ENCODE measurements at places on chromosomes 11 and 22. TPM values are rescaled to one million over a fixed set of nuclear protein-coding genes. Genes with fewer than 3 reads are reported as not detected.

GRCh38 chr11:71343828-71344400, 91.5 kb upstream of the SHANK2 start:
- peak; percentile 14 for DNase-seq

GRCh38 chr11:115712296-115712695, 208.1 kb upstream of the CADM1 start:
- DNase-seq: no peak

- peak; percentile 36 for DNase-seq
Measured at GRCh38 chr11:76588455-76589325, 81.9 kb downstream of the LRRC32 start.

SLC6A5 gene
- not detected for total RNA-seq

DNA sequence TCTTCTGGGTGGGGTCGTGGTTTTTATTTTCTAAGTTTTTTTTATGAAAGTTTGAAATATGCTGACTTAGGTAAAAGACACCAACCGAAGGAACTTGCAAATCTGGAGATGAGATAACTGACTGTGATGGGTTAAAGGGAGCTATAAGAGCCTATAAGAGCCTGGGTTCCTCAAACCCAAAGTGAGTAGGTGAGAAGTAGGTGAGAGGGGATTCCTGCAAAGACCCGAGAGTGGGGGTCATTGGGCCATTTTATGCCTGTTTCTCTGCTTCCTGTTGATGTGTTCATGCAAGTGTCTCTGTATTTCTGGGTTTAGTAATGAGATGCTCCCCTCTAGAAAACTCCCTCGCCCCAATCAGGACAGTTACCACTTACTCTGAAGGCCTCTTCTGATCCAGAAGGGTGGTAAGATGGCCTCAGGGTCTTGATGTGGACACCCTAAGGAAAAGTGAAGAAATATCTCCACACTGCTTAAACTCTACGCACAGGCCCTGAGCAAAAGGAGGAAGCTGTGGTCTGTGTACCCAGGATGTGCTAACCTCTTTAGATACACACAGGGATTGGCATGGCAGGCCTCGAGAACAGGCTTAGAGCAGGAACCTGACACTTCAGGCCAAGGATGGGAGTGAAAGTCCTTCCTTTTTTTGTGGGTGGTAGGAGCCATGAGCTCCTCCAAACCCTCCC, 1.8 kb downstream of the FLI1 start:
- no peak for DNase-seq

DNA sequence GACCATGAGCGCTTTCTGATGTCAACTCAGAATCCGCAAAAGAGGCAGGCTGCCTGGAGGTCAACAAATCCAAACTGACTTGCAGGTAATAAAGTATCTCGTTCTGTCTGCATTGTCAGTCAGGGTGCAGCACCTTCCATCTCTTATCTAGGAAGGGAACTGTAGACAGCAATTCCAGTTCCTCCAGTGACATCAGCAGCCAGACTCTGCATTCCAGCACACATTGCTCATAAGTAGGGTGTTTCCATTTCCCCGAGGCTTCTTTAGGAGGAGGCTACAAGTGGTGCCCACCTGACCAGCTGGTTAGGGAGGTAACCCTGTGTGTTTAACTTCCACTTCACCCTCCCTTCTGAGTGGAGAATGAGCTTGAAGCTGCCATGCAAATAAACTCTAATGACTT, 53.3 kb downstream of the NTM start:
- no peak for DNase-seq

DNA sequence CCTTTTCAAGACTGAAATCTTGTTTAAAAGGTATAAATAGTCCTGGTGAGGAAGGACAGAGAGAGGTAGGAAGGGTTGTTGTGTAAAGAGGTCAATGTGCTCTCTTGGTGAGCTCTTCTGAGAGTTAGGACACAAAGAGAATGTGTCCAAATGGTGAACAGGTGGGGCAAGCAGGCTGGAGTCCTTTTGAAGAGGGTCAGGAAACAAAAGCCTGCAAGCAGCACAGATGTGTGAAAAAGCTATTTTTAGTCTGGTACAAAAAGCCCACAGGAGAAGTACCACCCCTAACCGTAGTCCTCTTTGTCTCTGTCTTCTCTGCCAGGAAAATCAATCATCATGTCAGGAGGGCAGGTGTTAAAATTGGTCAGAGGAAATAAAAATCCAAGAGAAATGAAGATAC, 54.4 kb upstream of the SYN3 start:
- DNase-seq: no peak
